ENCODE measurements at places on chromosomes 2 and 18.

DNA sequence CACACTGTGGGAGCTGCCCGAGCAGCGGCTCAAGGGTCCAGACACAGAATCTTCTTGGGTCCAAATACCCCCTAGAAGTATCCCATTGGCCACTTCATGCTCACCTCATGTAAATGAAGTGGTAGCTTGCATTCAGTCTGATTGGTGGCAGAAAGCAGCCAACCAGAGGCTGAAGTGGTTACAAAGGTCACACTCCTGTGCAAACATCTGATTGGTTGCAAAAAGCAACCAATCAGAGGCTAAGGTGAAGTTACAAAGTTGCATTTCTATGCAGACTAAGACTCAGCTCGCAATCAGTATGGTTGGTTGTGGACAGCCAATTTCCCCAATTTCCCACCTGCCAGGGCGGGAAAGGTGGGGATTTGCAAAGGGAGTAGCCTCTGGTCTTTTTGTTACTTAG lies 94.3 kb downstream of the DGKD start:
- no peak for DNase-seq

DNA sequence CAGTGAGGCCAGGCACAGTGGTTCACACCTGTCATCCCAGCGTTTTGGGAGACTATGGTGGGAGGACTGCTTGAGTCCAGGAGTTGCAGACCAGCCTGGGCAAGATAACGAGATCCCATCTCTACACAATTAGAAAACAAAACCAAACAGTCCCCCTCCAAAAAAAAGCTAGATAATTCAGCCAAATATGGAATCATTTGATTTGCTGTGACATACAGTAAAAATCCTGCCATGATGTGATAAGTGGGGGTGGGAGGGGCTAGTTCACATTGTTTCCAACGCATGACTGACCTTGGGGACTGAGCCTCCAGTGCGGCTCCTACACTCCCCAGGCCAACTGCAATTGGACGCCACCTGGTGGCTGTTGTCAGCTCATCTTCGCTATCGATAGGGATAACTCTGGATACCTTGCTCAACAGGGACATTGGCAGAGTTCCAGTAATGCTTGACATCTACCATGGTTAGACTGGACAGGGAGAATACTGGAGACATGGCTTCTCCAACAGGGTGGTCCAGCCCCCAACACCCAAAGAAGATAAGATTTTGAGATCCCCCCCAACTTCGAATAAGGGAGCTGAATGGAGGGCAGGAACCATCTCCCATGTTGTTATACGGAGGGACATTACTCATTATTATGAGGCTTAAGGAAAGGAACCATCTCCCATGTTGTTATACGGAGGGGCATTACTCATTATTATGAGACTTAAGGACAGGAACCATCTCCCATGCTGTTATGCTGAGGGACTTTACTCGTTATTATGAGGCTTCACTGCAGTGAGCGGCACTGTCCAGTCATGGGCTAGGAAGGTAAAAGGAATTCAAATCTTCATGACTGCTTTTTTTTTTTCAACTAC lies 135.9 kb downstream of the TGIF1 start:
- peak; percentile 76 for DNase-seq

- DNase-seq: no peak
Observed at GRCh38 chr18:76544511-76545345, 49.7 kb upstream of the ZNF516 start.

DNA sequence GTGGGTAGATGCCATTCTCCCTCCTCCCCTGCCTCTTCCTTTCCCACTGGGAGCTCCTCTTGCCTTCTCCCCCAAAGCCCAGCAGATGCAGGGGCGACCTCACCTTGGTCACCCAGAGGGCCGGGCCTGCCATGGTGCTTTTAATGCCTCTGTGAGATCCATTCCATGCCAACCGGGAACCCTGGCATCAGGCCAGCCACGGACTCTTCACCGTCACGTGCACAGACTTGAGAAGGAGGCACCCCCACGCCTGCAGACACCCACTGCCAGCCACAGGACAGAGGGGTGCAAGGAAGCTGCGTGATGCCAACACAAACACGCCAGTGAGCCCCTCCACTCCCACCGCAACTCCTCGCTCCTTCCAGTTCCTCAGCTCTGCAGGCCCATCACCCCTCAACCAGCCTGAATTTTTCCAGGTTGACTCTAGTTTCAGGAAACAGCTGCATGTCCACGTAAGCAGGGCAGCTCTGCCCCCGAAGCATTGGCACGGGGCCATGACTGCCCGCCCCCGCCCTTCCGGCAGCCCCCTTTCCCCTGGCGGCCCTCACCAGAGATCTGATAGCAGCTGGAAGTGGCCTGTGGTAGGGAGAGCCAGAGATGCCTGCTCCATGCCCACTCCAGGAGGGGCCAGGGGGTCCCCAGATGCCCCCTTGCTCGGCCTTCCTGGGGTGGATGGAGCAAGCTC lies 50.8 kb downstream of the DNMT3A start:
- DNase-seq: no peak

- DNase-seq: no peak
Observed at GRCh38 chr2:218026244-218026643, 23.4 kb upstream of the TNS1 start.
